ENCODE measurements at places on chromosomes 16 and 17.

- DNase-seq = no peak
These were observed 31.5 kb downstream of the ZFHX3 start for GRCh38 chr16:73016488-73016830.

- no peak for DNase-seq
These were observed 25.8 kb downstream of the CRISPLD2 start for GRCh38 chr16:84845496-84846002.

DNA sequence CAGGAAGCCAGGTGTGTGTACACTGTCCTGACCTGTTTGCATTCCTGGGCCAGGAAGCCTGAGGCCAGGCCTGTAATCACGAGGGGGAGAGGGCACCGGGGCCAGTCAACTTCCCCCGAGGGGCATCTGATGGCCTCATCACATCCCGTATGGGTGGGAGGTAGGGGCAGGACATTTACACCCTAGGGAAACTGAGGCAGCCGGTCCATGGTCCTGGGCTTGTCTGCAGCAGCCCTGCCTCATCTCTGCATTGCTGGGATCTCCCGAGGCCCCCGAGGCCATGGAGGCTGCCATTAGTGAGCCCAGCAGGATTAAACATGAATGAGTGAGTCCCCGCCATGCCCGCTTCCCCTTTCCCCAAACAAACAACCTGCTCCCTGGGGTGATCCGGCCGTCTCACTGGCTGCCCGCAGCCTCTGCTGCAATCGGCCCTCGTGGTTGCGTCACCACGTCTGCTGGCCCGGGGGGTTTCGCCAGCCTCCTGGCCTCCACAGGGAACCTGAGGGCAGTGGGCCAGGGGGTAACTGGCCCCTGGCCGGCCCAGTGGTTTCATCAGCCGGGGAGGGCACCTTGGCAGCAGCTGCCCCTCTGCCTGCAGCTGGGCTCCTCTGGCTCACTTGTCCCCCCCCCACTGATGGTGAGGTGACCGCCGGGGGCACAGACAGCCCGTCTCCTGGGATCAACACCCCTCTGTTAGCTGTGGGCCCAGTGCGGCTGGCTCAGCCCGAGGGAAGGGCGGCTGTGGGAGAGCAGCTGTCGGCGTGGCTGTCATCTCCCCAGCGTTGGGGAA lies 88.3 kb upstream of the GSE1 start:
- no peak for DNase-seq

DNA sequence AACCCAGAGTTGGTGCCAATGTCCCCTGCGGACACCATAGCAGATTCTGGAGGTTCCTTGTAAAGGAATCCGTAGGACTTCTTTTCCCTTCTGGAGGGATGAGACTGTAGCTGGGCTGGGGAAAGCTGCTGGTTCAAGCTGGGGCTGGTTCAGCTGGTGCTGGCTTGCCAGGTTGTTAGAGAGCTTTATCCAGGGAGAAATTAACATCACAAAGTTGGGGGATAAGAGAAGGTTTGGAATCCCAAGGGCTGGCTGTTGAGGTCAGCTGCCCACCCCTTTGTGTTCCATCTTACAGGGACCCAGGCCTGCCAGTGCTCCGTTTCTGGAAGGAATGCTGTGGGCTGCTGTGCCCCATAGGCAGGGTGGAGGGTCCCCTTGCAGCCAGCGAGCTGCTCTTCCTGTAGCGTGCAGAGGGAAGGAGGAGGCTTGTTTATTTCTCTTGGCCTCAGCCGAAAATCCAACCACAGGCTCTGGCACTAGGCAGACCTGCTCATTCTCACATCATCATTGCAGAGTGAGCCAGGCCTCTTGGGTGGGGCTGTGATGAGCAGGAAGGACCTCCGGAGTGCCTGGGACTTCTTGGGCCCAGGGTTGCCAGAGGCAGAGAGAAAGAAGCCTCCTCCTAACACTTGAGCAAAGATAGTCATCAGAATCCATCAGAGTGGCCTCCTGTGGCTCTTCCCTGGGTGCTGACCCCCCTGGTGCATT lies 251.1 kb downstream of the SEC14L1 start:
- DNase-seq = no peak

GRCh38 chr16:68985855-68986254 lies 119.6 kb upstream of the HAS3 start:
- no peak for DNase-seq

DNA sequence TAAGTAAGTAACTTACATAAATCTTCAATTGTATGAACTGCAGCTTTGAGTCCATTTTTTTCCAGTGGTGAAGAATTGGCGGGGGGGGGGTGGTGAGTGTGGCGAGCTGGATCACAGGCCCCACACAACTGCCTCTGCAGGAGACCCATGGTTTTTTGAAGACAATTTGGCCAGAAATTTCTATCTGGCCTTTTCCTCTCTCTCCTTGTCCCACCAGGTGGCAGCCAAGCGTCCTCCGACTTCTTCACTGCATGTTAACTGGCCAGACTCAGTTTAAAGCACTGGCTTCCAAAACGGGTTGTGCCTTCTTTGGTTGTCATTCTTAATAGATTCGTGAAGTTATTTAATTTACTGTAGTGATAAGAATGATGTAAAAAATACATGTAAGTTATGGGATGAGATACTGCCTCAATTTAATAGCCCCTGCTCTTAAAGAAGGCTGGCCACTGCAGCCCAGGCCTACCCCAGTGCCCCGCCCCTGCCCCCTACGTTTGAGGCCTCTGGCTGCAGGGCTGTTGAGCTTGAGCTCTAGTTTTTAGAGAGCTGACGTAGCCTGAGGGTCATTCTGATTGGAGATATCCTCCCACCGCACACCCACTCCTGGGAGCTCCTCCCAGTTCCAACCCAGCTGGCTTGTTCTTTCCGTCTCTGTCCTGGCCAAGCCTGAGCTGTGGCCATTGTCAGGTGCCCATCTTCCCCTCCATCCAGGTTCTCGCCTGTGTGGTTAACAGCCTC lies 36.4 kb downstream of the AKAP1 start:
- DNase-seq = no peak
